Stimulated activated CD8-positive, alpha-beta memory T cell treated with anti-CD3 and anti-CD28 coated beads, Interleukin-2, amount 100 ng/mL, for 48 hours (primary cell): ENCODE measurements at places on chromosomes 6 and 20.

GRCh38 chr6:43856005-43856765, 86.2 kb downstream of the VEGFA start:
- no peak for DNase-seq

DNA sequence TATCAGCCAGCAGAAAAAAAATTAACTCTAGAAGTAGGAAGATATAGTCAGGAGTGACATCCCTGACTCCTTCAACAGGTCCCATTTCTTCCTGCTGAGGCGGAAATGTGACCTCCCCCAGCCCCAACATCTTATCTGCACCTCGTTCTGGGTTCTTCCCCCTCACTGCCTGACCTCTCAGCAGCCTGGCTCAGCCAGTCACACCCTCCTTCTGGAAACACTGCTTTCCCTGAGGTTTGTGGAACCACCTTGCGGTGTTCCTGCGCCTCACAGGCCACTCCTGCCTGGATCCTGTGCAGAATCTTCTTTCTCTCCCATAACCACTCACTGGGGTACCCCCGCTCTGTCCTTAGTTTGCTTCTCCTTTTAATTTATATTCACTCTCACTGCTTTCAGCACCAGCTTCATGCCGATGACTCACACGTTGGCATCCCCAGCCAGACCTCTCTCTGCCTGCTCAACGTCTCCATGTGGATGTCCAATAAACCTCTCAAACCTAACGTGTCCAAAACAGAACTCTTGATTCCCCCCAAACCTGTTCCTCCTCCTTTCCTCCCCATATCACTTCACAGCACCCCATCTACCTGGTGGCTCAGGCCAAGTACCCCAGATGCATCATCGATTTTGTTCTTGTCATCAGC, 222.8 kb upstream of the PLN start:
- DNase-seq, result no peak

DNA sequence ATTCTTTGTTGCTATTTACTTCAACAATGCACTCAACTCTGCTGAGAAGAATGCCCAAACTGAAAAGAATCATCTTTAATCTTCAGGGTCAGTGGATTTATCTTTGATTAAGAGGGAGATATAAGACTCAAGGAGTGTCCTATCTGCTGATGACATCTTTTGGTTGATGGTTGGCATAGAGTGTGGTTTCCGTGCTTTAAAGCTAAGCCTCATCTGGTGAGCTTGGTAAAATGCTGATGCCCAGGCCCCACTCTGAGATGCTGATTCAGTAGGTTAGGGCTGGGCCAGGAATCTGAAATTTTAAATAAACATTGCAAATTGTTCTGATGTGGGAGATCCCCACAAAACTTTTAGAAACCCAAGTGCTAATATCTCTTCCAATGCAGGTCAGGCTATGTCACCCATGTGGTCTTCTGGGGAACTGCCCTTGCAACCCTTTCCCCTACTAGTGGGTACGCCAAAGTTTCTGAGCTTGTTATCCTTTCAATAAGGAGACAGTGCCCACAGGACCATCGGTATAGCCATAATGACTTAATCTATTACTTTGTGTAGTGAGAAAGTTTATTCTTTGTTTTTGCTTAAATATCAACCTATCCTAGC, 68.5 kb upstream of the ARMH2 start:
- DNase-seq, result no peak

GRCh38 chr6:14275493-14275851, 157.9 kb downstream of the CD83 start:
- DNase-seq, result no peak

DNA sequence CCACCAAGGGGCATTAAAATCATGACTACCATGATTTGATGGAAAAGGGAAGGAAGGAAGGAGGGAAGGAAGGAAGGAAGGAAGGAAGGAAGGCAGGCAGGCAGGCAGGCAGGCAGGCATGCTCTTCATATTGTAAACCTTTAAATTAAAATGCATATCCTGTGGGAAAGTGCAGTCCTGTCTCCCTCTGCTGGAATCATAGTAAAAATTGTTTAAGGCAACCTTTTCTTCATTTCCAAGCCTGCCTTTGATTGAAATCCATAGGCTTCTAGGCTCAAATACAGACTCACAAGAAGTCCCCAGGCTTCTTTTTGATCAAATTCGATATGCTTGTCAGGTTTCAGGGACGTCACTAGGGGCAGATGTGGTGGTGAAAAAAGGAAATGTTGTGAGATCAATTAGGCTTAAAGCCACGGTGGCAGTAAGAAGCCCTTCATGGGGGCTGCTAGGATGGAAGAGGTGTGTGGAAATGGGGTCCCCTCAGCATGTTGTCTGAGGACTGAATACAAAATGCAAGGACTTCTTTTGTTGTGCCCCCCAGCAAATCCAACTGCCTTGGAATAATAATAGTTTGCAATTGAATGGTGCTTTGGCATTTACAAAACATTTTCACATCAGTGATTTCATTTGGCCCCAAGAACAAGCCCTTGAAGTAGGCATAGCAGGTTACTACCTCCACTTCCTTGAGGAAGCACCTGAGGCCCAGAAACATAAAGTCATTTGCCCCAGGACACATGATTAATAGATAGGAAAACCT, 25.6 kb upstream of the GABRR1 start:
- DNase-seq, result no peak

DNA sequence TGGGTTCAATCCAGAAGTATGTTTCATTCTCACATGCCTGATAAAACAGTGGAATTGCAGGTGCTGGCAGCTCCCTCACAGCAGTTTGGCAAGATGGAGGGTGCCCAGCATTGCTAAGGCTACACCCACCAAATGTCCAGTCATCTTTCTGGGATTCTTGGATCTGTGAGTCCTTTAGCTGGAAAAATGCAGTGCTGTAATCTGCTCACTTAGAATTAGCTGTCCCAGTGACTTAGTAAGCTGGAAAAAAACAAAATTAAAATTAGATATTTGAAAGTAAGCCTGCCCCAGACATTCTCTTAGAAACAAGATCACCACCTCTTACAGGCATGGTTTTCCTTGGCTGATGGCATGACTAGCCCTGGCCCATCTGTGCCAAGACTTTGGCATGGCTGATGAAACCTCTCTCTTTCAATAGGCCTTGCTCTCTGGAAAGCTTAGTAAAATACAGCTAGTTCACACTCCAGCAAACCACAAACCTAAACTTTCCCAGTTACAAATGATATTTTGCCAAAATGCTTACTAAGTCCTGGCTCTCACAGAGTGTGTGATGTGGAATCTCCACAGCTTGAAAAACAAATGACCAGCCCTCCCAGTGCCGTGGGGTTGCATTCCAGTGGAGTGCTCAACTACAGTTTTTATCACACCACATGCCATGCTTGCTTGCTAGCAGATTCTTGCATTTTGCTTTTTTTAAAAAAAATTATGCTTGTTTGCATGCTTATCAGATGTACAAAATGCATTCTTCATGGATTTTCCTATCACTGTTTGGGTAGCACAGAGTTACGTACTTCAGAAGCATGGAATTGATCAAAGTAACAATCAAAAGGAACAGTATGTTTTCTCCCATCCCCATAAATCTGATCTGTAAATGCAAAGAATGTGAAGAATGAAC, 261.5 kb downstream of the EYA4 start:
- DNase-seq, result no peak

DNA sequence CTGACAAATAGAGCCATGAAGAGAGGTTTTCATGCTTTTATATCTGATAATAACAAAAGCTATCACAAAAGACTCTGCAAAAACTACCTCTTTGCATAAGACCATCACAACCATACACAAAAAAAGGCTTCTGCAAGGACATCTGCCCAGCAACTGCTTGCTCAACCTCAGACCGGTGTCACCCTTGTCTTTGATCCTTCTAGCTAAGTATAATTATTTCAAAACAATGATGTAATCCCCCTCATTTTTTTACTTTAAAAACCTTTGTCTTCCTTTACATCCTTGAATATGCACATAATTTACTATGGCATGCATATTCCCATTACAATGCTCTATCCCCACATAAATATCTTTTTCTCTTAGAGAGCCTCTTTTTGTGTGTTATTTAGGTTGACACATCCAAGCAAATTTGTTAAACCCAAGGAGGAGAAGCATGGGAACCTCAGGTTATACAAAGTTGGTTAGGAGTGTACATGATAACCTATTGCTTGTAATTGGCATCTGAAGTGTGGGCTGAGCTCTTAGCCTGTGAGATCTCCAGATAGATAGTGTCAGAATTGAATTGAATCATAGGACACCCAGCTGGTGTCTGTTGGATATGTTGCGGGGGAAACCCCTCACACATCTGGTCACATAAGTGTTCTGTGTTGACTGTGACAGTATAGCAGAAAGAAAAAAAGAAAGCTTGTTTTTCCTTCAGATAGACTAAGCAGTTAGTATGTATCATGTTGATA, 20.7 kb upstream of the CGA start:
- DNase-seq, result no peak

GRCh38 chr6:87152526-87152955, 2.8 kb upstream of the ZNF292 start:
- no peak for DNase-seq

- DNase-seq, result no peak
Measured at GRCh38 chr6:161168281-161168891, 105.5 kb downstream of the AGPAT4 start.

DNA sequence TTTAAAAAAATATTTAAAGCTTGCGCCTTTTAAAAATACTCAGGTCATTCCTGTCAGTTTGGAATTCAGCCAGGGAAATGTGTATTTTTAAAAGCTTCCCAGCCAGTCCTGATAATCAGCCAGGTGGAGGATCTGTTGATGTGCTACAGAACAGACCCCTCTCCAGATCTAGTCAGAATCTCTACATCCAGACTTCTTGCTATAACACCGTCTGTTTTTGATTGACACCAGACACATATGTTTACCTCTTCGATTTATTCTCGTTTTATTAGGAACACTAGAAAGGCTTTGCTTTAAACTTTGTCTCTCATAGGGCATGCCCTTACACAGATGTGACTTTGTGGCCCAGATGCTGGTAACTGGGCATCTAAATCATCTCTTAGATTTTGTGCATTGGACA, 11.7 kb downstream of the PARD6B start:
- no peak for DNase-seq

- no peak for DNase-seq
Measured at GRCh38 chr6:159978291-159979135, 9.6 kb downstream of the IGF2R start.

DNA sequence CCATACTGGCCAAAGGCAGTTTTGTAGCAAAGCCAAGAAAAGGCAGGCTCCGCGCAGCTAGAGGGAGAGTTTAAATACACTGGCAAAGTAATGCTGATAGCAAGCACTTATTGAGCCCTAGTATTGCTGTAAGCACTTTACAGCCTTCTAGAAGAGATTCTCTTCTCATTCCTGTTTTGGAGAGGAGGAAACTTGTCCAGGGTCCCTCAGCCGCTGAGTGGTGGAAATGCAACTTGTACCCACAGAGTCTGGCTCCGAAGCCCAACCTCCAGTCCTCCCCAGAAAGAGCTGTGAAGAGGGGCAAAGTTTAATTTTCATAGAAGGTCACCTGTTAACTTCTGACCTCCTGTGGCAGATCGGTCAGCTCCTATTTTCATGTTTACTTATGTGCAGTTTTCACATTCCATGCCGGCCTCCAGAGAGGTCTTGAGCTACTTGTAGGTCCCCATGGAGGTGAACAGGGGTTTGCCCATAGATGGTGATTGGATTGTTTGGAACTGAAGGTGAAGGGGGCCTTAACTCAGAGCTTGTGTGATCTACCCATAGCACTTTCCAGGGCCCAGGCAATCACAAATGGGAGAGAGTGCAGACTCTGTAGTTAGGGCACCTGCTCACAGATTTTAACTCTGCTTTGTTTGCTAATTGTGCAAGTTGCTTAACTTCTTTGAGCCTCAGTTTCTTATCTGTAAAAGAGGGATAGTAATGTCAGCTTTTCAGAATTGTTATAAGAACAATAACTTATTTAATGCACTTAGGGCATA, 70.7 kb downstream of the LYRM2 start:
- DNase-seq, result no peak

- no peak for DNase-seq
Measured at GRCh38 chr6:132067286-132067685, 116.1 kb upstream of the CCN2 start.

DNA sequence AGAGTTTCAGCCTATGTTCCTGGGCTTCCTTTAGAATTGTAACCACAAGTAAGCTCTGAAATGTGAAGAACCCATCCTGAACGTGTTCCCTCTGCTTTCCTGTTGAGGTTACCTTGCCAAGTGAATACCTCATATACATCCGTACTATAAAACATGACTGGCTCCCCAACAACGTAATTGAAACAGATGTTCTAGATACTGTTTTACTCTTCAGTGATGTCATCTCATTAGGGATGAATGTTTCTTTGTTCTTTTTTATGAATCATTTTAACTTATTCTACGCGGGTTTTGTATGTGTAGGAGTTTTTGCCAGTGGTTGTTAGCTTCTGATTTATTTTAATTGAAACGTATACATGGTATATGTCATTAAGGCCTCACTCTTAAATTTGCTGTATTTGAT, 166.8 kb downstream of the SAMD5 start:
- DNase-seq, result no peak

GRCh38 chr6:18445228-18445627, 58.1 kb downstream of the RNF144B start:
- no peak for DNase-seq

DNA sequence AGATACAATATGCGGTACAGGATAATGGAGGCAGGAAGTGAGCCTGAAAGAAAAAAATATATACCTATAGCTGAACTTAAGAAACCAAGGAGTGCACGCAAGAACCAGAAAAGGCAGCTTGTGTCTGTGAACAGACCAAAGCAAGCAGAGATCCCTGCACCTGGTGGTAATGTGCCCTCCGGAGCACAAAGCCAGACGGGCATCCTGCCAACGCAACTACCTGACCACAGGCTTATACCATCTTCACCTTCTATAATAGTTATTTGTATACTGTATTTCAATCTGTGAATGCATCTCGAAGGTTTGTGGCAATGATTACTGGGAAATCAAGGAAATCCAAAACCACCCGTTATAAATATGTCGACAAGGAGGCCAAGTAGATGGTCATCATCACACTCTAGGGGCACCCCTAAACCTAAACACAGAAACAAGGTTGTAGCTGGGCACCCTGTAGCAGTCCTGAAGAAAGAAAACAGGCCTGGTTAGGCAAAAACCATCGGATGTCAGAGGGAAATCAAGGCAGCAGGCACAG, 801 bp downstream of the FBXL4 start:
- DNase-seq, result peak; percentile 9

DNA sequence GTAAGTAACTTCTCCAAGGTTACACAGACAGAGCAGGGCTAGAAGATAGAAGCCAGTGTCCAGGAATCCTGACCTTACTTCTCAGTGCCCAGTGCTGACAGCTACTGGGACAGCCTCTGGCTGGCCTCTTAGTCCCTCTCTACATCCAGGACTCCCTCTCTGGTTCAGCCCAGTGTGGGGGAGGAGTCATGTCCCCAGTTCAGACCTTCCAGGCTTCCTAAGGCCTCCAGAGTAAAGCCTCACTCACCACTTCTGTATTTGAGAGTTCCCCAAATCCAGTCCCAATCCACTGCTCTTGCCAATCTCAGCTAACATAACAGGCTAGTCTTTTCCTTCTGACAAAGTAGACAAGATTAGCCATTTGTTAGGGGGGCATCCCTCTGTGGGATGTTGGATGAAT, 36.9 kb upstream of the EPB41L1 start:
- DNase-seq, result no peak

- DNase-seq, result no peak
Measured at GRCh38 chr20:53036992-53037391, 64.8 kb downstream of the TSHZ2 start.

- no peak for DNase-seq
Measured at GRCh38 chr6:45900808-45901752, 114.6 kb downstream of the CLIC5 start.

GRCh38 chr6:150586850-150587359, 12.8 kb upstream of the PLEKHG1 start:
- no peak for DNase-seq
